ENCODE measurements at places on chromosomes 1 and 21.

GRCh38 chr1:86191958-86192357, 35.4 kb upstream of the COL24A1 start:
- no peak for DNase-seq

GRCh38 chr1:194024659-194025058, 838.2 kb upstream of the B3GALT2 start:
- DNase-seq, result no peak

DNA sequence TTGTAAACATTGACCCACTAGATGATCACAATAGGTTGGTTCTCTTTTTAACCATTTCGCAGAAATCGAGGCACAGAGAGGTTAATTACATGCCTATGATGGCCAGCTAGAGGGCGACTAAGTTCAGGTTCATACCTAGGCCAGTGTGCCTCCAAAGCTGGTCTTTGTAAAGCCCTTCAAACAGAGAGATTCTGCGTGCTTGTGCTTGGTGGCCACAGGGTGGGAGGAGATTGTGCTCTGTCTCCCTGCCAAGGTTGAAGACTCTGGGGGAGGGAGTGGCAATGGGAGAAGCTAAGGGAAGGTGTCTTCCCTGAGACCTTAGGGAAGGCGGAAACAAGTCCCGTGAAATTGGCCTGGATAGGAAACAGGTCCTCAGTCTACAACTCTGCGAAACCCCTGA, 59.1 kb upstream of the RBM15 start:
- DNase-seq, result no peak

DNA sequence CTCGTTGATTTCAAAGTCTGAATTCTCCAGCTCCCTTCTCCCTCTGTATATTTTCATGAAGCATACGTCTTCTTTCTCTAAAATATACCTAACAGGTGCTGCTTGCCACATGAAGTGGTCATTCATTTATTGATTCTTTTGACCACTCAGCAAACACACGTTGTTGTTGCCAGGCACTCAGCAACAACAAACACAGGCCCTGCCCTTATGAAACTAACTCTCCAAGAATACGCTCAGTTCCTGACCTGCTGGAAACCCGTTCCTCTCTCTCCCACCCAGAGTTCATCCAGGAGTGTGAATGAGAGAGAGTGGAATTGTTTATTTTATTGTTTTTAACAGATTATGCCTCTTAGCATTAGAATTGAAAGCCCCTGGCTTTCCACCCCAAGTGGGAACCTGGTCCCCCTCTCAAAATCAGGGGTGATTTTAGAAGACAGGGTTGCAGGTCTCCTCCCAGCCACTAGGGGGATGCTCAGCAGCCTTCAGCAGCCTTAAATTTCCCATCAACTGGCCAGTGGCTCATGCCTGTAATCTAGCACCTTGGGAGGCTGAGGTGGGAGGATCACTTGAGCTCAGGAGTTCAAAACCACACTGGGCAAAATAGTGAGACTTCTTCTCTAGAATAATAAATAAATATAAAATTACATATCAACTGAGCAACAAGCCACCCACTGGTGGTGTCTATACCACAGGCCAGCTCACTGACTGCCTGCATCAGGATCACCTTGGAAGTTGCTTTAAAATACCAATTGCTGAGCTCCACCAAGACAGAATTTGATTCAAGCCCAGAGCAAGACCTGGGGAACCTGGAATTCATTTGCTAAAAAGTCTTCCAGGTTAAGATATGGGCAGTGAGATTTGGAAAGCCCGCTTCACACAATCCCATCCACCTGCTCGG, 181.0 kb upstream of the KLHDC7A start:
- no peak for DNase-seq

DNA sequence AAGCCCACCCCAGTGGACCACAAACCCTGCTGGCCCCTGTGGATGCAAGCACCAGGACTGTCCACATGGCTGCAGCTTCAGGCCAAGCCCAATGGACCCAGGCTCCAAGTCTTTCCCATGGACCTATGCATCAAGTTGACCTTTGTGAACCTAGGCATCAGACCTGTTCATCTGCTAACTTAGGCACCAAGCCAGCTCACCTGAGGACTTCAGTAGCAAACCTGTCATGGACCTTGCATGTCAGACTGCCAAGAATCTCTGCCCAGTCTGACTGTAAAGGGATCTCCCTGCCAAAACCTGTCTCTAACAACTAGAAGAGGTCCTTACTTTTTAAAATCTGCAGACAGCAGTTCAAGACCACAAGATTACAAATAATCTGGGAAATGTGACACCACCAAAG, 37.8 kb downstream of the FMO3 start:
- DNase-seq, result no peak

- no peak for DNase-seq
Observed at GRCh38 chr1:62285440-62285839, 33.8 kb downstream of the KANK4 start.

- no peak for DNase-seq
Observed at GRCh38 chr1:173856903-173857302, 10.9 kb downstream of the GAS5 start.

DNA sequence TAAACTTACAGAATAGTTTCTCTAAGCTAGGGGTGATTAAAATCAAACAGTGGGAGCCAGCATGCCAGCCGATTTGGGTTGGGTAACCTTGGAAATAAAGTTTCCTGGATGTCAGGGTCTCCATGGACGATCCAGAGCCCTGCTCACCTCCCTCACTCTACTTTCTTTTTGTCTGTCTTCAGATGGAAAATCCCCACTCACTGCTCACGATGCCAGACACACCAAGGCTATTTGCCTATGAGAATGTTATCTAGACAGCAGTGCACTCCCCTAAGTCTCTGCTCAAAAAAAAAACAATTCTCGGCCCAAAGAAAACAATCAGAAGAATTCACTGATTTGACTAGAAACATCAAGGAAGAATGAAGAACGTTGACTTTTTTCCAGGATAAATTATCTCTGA, 13.9 kb downstream of the SLAMF7 start:
- DNase-seq, result no peak

- DNase-seq, result peak; percentile 4
Observed at GRCh38 chr1:53614231-53615021, 124.5 kb downstream of the GLIS1 start.

DNA sequence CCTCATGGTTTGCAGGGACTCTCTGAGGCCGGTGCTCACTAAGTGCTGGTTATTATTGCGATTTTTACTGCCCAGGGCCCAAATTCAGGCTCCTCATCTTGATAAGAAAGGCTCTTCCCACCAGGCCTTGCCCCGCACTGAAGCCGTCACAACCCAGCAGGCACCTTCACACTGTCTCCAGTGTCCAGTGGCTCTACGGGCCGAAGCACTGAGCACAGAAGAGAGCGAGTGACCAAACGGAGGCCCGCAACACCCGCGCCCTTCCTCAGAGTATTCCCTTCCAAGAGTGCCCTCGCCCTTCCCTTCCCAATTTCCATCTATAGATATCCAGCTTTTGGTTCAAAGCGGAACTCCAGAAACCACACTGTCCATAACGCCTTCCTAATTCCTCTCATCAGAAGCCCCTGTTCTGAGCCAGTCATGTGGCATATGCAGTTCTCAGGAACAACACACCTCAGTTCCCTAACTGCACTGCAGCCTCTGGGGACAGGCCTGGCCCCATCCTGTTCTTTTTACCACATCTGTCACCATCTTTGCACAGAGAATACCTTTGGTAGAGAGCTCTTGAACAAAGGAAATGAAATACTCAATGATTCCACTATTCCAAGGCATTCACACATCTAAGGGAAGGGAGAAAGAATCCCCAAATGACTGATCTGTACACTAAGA, 15.1 kb downstream of the FALEC start:
- no peak for DNase-seq

DNA sequence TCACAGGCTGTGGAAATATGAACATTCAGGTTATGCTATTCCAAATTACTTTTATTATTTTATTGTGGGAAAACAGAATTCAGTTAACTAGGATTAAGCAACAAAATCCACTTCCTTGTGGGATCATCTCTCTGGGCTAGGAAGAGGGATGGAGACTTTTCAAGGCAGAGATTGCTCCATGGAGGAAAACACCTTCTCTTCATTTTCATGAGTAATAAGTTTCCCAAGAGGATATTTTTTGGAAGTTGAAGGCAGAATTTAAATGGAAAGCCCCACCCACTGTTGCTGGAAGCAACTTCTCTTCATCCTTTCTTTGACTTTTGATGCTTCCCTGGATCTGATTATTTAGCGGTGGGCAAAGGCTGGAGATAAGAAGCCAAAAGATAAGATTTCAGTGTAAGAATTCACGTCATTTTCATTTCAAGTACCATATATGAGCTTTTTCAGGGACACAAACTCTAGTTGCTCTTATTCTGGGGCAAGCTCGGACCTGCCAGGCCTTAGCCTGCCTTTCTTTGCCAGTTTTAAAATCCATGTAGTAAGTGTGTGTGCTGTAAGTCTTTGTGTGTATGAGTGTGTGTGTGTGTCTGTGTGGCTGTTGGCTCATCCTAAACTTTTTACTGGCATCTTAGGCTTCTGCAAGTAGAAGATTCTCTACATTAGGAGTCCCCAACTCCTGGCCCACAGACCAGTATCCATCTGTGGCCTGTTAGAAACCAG, 11.7 kb upstream of the IL24 start:
- no peak for DNase-seq

- DNase-seq, result no peak
Observed at GRCh38 chr1:169588112-169588511, 1.8 kb upstream of the F5 start.

DNA sequence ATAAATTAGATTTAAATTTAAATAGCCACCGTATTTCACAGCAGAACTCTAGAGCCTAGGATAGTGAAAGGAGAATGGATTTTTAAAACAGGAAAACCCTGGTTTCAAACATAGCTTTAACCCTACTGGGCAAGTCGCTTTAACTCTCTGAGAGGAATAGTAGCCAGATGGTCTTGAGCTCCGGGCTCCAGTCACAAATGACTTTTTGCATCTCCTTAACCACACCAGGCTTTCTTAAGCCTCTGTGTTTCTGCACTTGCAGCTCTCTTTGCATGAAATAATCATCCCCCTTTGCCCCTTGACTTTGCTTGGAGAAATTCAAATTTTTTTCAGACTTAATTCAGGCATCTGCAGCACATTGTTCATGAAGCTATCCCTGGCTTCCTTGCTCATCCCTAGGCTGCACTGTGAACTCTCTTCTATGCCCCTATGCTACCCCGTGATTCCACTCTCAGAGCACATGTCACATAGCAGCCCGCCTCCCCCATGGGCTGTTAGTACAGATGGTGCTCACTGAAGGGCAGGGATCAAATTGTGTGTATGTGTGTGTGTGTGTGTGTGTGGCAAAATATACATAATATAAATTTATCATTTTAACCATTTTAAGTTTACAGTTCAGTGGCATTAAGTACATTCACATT, 68.8 kb upstream of the DAB1 start:
- no peak for DNase-seq

GRCh38 chr1:41368801-41369200, 7.6 kb downstream of the FOXO6 start:
- no peak for DNase-seq

- DNase-seq, result peak; percentile 29
Observed at GRCh38 chr1:223180731-223181321, 37.8 kb upstream of the TLR5 start.

DNA sequence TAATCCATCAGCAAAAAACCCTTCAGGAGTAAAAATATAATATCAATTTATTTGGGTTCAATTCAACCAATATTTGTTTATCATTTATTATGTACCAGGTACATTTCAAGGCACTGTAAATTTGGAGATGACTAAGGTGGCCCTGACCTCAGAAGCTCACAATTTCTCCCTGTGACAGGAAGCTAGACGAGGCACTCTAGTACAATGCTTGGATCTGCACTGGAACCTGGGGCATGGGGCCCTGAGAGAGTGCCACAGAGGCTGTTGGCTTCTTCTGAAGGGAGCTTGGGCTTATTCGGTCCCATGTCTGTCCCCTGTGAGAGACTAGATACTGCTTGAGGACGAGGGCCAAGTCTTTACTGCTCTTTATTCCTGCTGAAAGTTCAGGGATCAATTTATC, 31.5 kb downstream of the RHOU start:
- no peak for DNase-seq

DNA sequence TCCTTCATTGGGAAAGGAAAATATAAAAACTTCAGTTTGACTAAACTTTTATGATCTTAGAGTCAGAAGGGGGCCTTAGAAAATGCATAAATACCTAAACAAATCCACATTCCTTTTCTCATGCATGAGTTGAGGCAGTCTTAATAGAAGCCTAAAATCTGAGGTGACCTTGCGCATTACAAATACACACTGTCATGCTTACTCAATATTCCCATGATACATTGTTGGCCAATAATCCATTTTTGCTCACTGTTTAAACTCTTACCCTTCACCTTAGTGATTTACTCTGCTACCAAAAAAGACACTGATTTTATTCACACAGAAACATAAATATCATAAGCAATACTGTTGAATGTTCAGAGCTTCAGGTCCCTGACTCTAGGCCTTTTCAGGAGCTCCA, 19.1 kb upstream of the TMCO1 start:
- DNase-seq, result no peak

GRCh38 chr1:115958866-115959265, 17.4 kb upstream of the SLC22A15 start:
- DNase-seq, result no peak

DNA sequence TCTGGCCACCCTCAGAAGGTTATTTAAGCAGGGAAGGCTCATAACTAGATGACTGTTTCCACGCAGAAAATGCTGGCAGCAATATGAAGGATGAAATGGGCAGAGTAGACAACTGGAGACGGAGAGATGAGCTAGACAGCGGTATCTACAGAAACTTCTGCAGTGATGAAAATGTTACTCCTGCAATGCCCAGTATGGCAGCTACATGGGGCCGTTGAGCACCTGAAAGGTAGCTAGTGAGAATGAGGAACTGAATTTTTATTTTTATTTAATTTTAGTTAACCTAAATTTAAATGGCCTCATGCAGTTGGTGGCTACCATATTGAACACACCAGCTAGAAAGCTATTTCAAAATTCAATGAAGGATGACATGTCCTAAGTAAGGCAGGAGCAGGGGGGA, 27.3 kb downstream of the SIPA1L2 start:
- DNase-seq, result no peak

GRCh38 chr1:11541236-11541635, 62.3 kb downstream of the DISP3 start:
- no peak for DNase-seq

GRCh38 chr1:72283307-72284083, 1.2 kb upstream of the NEGR1 start:
- DNase-seq, result peak; percentile 42

DNA sequence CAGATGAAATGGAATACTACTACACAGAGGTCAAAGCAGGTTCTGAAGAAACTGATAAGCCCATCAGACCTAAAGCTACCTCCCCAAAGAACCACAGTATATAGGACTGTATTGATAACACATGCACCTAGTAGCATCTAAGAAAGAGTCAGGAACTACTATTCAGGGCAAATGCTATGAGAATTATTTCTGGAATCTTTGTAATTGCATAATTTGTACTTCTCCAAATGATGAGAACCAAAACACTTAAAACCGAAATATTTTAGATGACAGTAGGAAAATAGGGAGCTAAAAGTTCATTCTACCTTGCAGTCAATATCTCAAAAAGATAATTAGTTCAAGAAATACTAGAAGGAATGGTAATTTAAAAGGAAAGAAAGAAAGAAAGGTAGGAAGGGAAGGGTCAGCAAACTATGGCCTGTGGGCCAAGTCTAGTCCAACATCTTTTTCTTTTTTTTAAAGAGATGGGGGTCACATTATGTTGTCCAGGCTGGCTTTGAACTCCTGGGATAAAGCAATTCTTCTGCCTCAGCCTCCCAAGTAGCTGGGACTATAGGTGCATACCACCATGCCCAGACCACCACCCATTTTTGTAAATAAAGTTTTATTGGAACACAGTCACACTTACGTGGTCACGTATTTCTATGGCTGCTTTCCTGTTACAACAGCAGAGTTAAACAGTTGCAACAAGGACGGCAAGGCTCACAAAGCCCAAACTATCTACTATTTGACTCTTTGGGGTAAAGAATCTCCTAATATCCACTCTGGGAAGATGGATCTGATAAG, 24.0 kb downstream of the EGLN1 start:
- no peak for DNase-seq
